Aorta (tissue), 5 donors: ENCODE measurements at places on chromosomes 4 and X. TPM values are rescaled to one million over a fixed set of nuclear protein-coding genes. Genes with fewer than 3 reads are reported as not detected.
A peak's percentile ranks its signal among the peaks of the same experiment; 100 is the strongest.

DNA sequence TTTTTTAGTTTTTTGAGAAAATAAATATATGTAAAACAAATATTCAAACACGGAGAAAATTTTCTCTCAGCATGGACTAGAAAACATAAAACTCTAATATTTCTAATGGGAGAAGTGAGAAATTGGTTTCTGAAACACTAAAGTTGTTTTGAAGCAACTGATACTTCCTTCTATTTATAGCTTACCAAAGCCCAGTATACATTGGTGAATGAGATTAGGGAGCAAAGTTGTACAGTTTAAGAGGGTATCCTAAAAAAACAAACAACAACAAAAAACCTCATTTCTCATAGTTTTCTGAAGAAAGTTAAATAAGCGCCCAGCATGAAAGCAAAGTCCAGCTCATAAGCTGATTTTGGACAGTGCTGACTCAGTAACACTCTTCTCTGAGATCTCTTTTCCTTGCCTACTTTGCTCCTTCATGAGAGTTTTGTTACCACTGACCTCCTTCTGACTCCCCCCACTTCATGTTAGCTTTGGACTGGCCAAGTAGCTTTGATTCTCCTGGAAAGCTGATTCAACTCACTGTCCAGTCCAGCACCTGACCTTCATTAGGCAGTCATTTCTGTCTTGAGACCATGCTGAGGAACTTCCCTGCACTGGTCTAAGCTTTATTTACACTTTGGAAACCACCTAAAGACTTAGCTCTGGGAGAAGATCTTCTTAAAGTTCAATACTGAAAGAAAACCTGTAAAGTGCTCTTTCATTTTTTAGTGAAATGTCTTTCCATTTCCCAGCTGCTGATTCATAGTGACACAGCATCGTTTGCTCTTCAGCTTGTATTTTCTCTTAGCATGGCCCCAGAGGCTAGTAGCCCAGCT, 21.8 kb upstream of the P2RY10 start:
- no peak overlapping the region for H3K27ac ChIP-seq
- no peaks in the 10 kb centered on the region for H3K36me3 ChIP-seq
- no peaks in the 10 kb centered on the region for H3K4me1 ChIP-seq
- no peaks in the 10 kb centered on the region for H3K27me3 ChIP-seq
- no peak overlapping the region for H3K4me3 ChIP-seq
- no peak for DNase-seq

- H3K36me3 ChIP-seq, result no peaks in the 10 kb centered on the region
- DNase-seq, result no peak
- no peak overlapping the region for H3K27ac ChIP-seq
- H3K27me3 ChIP-seq, result no peaks in the 10 kb centered on the region
Measured at GRCh38 chrX:71534773-71535544, 2.1 kb downstream of the OGT start.

GRCh38 chr4:154542271-154542879, 7.8 kb downstream of the PLRG1 start:
- H3K4me3 ChIP-seq, result no peak overlapping the region
- H3K36me3 ChIP-seq, result peaks cover 10% of the 10 kb centered on the region
- no peaks in the 10 kb centered on the region for H3K27me3 ChIP-seq
- no peaks in the 10 kb centered on the region for H3K4me1 ChIP-seq
- no peak for DNase-seq

- no peaks in the 10 kb centered on the region for H3K4me1 ChIP-seq
- H3K36me3 ChIP-seq, result no peaks in the 10 kb centered on the region
- H3K4me3 ChIP-seq, result no peak overlapping the region
- no peak for DNase-seq
- H3K27ac ChIP-seq, result no peak overlapping the region
- H3K27me3 ChIP-seq, result no peaks in the 10 kb centered on the region
Measured at GRCh38 chr4:150990250-150990649, 24.8 kb downstream of the LRBA start.

DNA sequence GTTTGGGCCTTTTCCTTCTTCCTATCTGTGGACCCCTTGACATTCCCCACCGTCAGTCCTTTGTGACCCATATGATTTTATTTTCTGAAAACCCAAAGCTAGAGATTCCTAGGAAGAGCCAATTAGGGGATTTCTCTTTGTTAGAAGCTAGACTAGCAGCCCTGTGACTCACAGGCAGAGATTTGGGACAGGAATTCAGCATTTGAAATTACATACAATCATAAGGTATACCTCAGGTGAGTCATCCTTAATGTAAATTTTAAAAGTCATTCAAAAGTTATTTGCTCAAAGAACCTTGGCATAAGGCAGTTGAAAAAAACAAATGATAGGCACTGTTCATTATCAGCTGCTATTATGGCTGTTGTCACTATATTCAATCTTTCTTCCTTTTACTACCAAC, 40.6 kb downstream of the USP26 start:
- H3K27ac ChIP-seq, result no peak overlapping the region
- DNase-seq, result no peak
- H3K4me1 ChIP-seq, result no peaks in the 10 kb centered on the region
- H3K27me3 ChIP-seq, result no peaks in the 10 kb centered on the region
- no peak overlapping the region for H3K4me3 ChIP-seq

DNA sequence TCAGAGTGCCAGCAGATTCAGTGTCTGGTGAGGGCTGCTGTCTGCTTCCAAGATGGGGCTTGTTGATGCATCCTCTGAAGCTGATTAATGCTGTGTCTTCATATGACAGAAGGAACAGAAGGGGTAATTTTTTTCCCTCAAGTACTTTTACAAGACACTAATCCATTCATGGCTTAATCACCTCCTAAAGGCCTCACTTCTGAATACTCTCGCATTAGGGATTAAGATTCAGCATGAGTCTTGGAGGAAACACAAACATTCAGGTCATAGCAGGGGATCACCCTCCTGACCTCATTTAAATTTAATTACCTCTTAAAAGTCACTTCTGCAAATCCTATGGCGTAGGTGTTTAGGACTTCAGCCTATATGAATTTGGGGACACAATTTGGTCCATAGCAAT, 1145.5 kb upstream of the PCDH10 start:
- no peak overlapping the region for H3K4me3 ChIP-seq
- no peak for DNase-seq
- H3K27ac ChIP-seq, result no peak overlapping the region
- H3K4me1 ChIP-seq, result no peaks in the 10 kb centered on the region
- no peaks in the 10 kb centered on the region for H3K36me3 ChIP-seq
- no peaks in the 10 kb centered on the region for H3K27me3 ChIP-seq

DNA sequence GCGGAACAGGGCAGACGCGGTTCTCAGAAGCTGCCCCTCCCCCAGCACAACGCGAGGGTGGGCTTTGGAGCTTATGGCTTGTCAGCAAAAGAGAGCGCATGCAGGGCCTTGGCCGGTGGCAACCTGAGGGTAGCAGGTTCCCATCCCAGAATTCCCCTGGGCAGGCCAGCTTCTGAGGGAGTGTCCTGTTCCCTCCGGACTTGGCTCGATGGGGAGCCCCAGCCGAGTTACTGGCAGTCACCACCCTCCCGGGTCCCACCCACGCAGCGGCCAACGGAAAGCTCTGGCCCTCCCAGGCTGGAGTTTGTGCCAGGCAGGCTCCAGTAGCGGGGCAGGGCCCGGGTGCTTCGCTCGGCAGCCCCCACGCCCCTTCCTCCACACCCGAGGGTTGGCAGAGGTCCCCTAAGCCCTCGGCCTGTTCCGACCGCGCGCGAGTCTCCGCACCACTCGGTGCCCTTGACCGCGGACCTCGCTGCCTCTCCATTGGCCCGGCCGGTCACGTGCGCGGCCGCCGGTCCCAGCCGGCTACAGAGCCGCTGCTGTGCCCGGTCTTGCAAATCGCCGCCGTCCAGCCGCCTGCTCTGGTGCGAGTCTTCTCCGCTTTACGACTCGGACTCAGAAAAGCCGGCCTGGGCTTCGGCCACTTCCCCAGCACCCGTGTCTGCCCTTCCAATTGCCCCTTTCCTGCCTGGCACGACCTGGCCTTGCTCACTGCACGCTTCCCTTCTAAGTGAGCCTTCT, 20.9 kb upstream of the MTM1 start:
- H3K27ac ChIP-seq, result peak overlapping the region; percentile 94
- peak; percentile 88 for DNase-seq
- H3K36me3 ChIP-seq, result no peaks in the 10 kb centered on the region
- H3K4me3 ChIP-seq, result no peak overlapping the region

- no peak for DNase-seq
- H3K36me3 ChIP-seq, result no peaks in the 10 kb centered on the region
- H3K27ac ChIP-seq, result no peak overlapping the region
- H3K4me1 ChIP-seq, result no peaks in the 10 kb centered on the region
- H3K4me3 ChIP-seq, result no peak overlapping the region
Measured at GRCh38 chrX:11609109-11609508, 56.6 kb downstream of the ARHGAP6 start.

DNA sequence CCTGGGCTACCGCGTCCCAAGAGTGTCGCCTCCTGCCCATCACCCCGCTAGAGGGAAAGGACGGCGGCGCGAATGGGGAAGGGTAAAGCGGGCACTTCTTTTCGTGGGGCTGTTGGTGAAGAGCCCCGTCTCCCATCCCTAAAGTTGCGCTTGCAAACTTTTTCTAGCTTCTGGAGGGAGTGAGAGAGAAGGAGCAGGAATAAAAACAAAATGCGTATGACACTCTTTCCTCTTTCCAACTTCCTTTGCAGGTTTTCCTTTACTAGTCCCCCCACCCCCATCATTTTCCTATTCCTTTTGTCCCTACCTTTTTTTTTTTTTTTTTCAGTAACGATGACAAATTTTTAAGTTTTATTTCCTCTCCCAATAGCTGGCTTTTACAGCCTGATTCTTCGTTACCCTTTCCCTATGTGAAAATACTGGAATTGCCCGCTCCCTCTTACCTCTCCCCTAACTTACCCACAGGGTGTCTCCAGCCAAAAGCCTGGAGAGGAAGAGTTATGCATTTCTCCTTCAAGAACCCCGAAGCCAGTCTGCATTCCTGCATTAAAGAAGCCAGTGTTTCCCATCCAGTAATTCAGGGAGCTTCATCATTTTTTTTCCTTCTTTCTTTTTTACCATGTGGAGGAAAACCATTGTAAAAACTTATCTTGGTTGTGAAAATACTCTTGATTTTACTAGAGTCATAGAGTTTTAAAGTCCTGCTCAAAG, 613 bp upstream of the ARSJ start:
- DNase-seq, result no peak
- no peaks in the 10 kb centered on the region for H3K36me3 ChIP-seq
- H3K4me1 ChIP-seq, result peaks cover 7% of the 10 kb centered on the region

- H3K4me3 ChIP-seq, result no peak overlapping the region
- H3K36me3 ChIP-seq, result no peaks in the 10 kb centered on the region
- H3K27me3 ChIP-seq, result no peaks in the 10 kb centered on the region
- H3K4me1 ChIP-seq, result no peaks in the 10 kb centered on the region
Measured at GRCh38 chr4:83180431-83180968, 66.0 kb upstream of the PLAC8 start.

GRCh38 chr4:128390475-128390996, 102.9 kb upstream of the PGRMC2 start:
- H3K27ac ChIP-seq, result no peak overlapping the region
- H3K4me3 ChIP-seq, result no peak overlapping the region
- H3K4me1 ChIP-seq, result peaks cover 6% of the 10 kb centered on the region
- H3K36me3 ChIP-seq, result no peaks in the 10 kb centered on the region
- H3K27me3 ChIP-seq, result no peaks in the 10 kb centered on the region

CLTRN gene
- total RNA-seq, result not detected

OPN1MW gene
- total RNA-seq, result not detected

CXCR3 gene
- total RNA-seq, result 0.69 TPM

RHOXF1 gene
- total RNA-seq, result not detected

ESX1 gene
- total RNA-seq, result not detected

ARHGAP10 gene
- total RNA-seq, result 57.3 TPM

MAGEA8 gene
- not detected for total RNA-seq

EXOC1 gene
- total RNA-seq, result 40.1 TPM

CC2D2A gene
- total RNA-seq, result 37.1 TPM

NAP1L3 gene
- total RNA-seq, result 15.7 TPM

PRDM8 gene
- 3.6 TPM for total RNA-seq
